ENCODE measurements at places on chromosomes 12 and 14.

DNA sequence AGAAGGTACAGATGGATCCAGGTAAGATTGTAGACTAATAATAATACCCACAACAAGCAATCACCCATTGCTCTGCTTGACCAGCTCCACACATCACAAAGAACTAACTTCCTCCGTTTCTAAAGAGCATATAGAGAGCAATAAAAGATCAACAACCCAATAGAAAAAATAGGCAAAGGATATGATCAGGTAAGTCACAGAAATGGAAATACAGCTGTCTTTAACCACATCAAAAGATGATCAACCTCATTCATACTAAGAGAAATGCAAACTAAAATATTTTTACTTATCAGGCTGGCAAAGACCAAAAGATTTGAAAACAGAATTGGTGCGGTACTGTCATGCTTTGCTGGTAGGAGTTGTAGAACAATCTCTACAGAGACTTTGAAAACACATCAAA, 8.9 kb downstream of the C2CD5 start:
- no peak for DNase-seq

DNA sequence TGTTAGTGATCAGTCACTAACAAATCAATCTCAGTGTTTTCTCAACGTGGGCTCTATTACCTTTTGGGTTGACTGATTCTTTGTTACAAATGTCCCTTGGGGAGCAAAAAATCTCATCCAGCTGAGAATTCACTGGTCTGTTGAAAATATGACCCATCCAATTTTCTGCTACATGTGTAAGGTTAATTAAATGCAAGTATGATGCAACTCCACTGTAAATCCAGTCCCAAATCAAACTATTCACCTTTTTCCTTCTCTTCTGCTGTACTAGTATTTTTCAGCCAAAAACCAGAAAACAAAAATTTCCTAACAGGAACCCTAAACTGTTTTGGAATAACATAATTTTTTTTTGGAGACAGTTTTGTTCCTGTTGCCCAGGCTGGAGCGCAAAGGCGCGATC, 2.2 kb downstream of the ERH start:
- DNase-seq: no peak

- no peak for DNase-seq
Observed at GRCh38 chr12:59374783-59375182, 221.0 kb upstream of the SLC16A7 start.

DNA sequence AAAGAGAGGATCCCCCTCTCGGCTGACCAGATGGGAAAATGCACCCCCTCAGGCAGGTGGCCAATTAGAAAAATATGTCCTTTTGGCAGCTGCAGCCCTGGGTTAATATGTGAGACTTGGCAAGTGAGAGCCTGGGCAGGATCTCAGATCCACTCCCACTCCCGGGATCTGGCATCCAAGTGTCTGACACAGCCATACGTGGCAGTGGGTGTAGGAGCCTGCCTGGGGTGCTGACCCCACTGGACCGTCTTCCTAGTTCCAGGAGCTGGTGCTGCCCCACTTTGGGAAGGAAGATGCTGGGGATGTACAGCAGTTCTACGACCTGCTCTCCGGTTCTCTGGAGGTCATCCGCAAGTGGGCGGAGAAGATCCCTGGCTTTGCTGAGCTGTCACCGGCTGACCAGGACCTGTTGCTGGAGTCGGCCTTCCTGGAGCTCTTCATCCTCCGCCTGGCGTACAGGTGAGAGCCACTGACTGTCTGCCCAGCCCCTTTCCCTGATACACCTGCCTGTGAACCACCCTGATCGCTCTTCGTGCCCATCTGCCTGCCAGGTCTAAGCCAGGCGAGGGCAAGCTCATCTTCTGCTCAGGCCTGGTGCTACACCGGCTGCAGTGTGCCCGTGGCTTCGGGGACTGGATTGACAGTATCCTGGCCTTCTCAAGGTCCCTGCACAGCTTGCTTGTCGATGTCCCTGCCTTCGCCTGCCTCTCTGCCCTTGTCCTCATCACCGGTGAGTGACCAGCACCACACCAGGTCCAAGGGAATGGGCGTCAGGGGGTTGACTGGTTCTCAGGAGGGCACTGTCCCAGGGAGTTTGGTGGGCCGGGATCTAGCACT, 5.8 kb downstream of the NR4A1 start:
- DNase-seq: no peak

GRCh38 chr12:42631513-42631912, 42.0 kb upstream of the PRICKLE1 start:
- no peak for DNase-seq

- peak; percentile 30 for DNase-seq
Observed at GRCh38 chr14:69547701-69548348, 26.8 kb downstream of the CCDC177 start.

DNA sequence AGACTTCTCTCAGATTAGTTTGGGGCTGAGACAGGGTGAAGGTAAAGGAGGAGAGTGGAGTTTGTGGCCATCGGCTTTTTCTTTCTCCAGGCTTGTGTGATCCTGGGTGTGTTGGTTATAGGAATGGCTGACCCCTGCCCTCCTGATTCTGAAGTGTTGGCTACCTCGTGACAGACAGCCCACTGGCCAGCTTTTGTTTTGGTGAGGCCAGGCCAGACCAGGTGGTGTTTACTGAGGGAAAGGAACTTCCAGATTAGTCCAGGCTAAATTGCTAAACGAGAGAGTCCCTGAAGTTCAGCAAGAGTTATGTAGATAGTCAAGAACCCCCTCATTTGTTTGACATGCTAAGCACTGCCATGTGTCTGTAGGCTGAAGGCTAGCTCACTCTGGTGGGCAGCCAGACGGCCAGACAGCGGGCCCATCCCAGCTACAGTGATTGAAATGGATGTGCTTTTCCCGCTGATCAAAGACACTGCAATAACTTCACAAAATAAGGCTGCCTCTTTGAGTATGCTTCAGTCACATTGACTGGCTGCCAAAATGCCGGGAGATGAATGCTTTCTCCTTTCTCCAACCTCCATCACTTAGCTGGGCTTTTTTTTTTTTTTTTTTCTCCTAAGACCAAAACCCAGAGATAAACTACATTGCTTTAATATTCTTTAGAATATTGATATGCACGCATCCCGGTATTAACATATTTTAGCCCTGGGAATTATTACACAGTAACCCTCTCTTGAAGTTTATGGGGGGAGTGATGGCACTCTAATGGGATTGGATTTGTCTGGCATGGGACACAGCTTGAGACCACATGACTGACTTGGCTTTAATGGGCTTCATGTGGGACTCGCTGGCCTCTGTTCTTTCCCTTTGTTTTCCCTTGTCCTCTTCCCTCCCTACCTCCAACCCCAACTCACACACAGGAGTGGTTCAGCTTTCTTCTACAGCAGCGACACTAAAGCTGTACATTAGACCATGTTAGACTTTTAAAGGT, 76.9 kb downstream of the SMOC1 start:
- no peak for DNase-seq

DNA sequence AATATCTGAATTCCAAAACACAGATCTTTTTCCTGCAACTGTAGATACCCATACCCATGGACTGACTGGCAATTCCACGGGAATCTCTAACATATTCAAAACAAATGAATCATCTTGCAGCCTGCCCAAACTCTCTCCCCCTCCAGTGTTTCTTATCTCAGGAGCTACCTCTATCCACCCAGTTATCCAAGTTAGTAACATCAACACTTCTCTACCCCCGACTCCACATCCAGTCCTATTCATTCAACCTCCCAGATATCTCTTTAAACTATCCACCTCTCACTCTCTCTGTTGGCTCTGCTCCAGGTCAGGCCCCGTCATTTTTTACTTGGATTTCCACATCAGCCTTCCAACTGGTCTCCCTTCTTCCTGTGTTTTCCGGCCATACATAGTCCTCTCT, 6.7 kb upstream of the KCNH5 start:
- DNase-seq: no peak

GRCh38 chr12:105945880-105946279, 192.9 kb downstream of the NUAK1 start:
- no peak for DNase-seq

DNA sequence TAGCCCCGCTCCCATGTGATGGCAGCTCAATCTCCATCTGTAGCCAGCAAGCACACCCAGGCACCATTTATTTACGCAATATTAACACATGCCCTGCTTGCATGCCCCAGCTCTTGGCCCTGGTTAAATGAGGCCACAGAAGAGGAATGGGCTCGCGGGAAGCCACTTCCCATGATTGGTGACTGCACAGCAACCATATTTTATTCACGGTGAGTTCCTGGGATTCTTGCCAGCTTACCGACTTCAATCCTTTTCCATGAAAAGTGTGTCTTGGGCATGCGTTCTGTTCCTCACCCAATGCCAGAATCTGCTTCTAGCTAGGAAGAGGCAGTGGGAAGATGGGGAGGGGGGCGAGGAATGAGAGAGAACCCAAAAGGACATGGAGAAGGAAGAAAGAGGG, 54.7 kb downstream of the PITPNM2 start:
- no peak for DNase-seq

DNA sequence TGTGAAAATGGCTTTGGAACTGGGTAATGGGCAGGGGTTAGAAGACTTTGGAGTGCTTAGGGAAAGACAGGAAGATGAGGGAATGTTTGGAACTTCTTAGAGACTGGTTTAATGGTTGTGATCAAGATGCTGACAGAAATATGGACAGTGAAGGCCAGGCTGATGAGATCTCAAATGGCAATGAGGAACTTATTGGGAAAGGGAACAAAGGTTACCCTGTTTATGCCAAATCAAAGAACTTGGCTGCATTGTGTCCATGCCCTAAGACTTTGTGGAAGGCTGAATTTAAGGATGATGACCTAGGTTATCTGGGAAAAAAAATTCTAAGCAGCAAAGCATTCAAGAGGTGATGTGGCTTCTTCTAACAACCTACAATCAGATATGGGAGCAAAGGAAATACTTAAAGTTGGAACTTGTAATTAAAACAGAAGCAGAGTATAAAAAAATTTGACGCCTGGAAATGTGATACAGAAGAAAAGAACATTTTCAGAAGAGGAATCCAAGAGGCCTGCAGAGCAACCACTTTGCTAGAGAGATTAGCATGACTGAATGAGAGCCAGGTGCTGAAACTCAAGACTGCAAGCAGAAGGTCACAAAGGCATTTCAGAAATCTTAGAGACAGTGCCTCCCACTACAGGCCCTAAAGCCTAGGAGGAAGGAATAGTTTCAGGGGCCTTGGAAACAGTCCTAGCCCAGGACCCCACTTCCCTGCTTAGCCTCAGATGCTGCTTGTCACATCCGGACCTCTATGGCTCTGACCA, 65.6 kb upstream of the FLRT2 start:
- no peak for DNase-seq

- DNase-seq: no peak
Observed at GRCh38 chr14:71332476-71332875, 425.2 kb downstream of the PCNX1 start.

- peak; percentile 100 for DNase-seq
Observed at GRCh38 chr14:101947904-101948665, 16.3 kb upstream of the DYNC1H1 start.

GRCh38 chr12:120090206-120090605, 26.3 kb downstream of the RAB35 start:
- DNase-seq: no peak

DNA sequence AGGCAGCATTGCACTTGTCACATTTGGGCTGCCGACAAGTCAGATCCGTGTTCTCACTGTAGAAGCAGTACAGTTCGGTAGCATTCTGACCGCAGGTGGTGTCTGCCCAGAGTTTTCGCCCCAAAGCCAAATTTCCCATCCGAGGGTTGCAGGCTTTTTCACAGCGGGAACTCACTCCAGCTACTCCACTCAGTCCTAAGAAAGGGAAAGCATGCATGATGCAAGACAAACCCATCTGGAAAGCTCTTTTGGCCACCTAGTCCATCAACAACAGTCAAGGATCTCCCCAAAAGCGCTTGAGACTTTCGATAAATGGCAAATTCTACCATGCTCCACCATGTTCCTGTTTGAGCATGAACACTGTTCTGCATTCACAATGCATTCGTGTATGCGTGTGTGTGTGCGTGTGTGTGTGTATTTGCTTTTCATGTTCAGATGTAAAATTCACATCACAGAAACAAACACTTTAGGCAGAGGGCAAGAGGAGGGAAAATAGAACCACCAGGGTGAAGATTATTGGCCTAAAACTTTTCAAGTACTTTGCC, 3.2 kb downstream of the NTN4 start:
- no peak for DNase-seq

DNA sequence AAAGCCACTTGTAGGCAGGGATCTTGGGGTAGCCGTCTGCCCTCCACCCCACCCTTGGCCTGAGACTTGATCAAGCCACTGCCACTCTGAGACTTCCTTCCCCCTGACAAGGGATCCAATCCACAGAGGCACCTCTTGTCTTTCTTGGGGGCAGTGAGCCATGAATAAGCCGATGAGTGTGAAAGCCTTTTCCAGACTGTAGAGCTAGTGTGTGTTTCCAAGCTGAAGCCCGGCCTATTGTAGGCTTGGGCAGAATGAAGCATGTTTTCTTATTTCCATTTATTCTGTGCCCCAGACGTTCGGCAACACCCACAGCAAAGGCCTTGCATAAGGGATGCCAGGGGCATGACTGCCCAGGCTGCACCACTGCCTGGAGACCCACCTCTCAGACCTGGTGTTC, 991.6 kb downstream of the BCL11B start:
- no peak for DNase-seq

- no peak for DNase-seq
Observed at GRCh38 chr12:49511410-49511809, 27.4 kb upstream of the KCNH3 start.

DNA sequence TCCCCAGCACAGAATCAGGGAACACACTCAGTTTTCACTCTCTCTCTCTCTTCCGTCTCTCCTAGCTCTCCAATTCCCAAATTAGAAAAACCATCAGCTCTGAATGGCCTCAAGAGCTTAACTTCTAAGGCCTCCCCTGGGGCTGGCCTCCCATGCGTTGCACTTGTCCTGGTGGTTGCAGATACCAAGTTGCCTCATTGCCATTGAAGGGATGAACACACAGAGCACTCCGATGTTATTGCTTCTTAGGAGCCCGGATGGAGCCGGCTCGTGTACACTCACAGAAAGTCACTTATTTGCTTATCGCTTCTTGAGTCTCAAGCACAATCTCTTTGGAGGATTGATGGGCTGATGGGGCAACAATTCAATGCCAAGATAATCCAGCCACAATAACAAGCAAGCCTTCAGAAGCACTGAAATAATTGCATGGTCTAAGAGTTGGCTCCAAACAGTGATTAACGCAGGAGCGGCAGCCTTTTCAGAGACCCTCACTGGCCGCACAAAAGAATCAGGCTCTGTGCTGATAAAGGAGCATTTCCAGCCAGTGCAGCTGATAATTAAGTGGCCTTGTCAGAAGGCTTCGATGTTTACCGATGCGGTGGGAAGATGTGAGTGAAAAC, 175.8 kb upstream of the TMEM132C start:
- DNase-seq: no peak

GRCh38 chr12:7175493-7175892, 14.0 kb upstream of the PEX5 start:
- DNase-seq: no peak

- DNase-seq: no peak
Observed at GRCh38 chr12:130632642-130633041, 83.5 kb downstream of the RIMBP2 start.

Measured in activated naive CD4-positive, alpha-beta T cell treated with anti-CD3 and anti-CD28 coated beads, Interleukin-2, amount 50 U/mL, for 16 hours (primary cell).